ENCODE measurements at places on chromosomes 3 and 15.

DNA sequence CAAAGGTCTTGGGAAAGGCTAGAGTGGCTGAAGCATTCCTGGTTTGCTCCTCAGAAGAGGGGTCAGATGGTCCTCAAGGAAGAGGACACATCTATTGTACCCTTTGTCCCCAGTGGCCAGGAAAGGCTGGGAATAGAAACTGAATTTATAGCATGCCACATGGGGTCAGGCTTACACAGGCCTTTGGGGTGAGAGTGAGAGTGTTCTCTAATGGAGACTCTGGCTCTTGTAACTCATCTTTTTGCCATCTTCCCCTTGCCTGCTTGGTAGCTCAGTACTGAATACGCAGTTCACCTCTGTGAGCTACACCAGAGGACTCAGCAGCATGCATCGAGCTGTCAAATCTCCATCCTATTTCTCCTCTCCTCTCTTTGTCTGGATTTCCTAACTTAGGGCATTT, 87.5 kb downstream of the ATP2B2 start:
- DNase-seq: no peak

DNA sequence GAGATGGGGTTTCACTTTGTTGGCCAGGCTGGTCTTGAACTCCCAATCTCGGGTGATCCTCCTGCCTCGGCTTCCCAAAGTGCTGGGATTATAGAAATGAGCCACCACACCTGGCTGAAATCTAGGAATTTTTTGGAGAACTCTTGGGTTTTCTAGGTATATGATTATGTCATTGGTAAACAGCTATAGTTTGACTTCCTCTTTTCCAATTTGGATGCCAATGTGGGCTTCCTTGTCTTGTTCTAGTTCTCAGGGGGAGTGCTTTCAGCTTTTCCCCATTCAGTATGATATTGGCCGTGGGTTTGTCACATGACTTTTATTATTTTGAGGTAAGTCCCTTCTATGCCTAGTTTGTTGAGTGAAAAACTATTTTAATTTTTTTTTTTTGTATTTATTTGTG, 17.9 kb downstream of the KCNMB3 start:
- DNase-seq: no peak

- DNase-seq: no peak
Observed at GRCh38 chr3:170189398-170190256, 8.1 kb upstream of the PHC3 start.

DNA sequence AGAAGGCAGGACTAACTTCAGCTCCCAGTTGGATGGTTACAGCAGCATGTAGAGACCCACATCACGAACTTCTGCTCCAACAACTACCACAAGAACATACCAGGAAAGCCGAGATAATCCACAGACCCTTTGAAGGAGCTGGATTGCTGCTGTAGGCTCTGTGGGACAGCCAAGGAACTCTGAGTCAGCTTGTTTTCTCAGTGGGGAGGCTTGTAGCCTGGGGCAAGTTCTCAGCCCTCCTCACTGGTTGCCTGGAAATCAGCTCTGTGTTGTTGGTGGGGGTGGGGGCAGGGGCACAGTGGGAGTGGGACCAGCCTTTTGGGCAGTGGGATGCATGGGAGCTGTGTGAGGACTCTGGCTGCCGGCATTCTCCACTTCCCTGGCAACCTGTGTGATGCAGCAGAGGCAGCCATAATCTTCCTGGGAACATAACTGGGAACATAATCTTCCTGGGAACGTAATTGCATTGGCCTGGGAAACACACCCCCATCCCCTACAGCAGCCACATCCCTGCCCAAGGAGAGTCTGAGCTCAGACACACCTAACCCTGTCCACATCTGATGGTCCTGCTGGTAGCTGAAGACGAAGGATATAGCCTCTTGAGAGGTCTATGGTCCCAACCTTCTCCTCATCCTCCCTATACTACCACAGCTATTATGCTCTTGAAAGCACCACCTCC, 153.1 kb downstream of the PEAK1 start:
- DNase-seq: no peak

GRCh38 chr3:27105904-27106303, 263.3 kb downstream of the NEK10 start:
- no peak for DNase-seq

GRCh38 chr3:143731776-143732175, 116.5 kb downstream of the SLC9A9 start:
- DNase-seq: no peak

DNA sequence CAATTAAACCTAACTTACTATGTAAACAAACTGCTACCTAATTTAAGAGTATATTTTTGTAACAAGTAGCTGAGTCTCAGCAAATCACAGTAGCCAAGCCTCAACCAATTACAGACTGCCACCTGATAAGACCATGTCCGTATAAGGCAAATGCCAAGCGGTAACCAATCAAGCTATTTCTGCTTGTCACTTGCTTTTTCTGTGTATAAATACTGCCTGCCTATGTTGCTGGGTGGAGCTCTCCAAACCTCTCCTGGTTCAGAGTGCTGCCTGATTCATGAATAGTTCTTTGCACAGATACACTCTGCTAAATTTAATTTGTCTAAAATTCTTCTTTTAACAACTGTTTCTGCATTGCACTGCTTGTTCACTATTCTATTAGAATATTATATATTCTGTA, 42.6 kb downstream of the ZNF148 start:
- no peak for DNase-seq

Measured in activated CD8-positive, alpha-beta memory T cell treated with anti-CD3 and anti-CD28 coated beads for 1 hour (primary cell).